ENCODE measurements at places on chromosomes 13 and 19.
A peak's percentile ranks its signal among the peaks of the same experiment; 100 is the strongest.

- no peak for DNase-seq
These were observed 53.8 kb downstream of the ZNF627 start for GRCh38 chr19:11651062-11651461.

- peak; percentile 12 for DNase-seq
These were observed 64.7 kb downstream of the DNAJC15 start for GRCh38 chr13:43088093-43088511.

GRCh38 chr19:7930765-7931164, 4.8 kb upstream of the CTXN1 start:
- no peak for DNase-seq

- no peak for DNase-seq
These were observed 138.1 kb downstream of the PTPRS start for GRCh38 chr19:5202553-5202952.

- peak; percentile 87 for DNase-seq
These were observed 28.4 kb downstream of the UBAC2 start for GRCh38 chr13:99228737-99229691.

DNA sequence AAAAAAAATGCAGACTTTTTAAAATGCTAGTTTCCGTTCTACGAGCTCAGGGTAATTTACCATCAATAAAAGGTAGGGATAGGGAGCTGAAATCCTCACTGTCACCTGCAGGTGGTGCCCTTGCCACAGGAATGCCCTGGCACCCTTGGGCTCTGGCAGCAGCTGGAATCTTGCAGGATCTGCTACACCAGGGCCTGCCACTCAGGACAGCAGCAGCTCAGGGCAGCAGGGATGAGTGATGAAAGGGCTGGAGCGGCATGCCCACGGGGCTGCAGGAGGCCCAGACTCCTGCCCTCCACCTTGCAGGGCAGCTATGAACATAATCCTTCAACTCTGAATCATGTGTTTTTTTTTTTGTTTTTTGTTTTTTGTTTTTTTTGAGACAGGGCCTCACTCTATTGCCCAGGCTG, 54.0 kb downstream of the GNG7 start:
- peak; percentile 84 for DNase-seq

GRCh38 chr13:99078017-99078771, 100.3 kb upstream of the DOCK9 start:
- DNase-seq, result no peak

GRCh38 chr19:15091918-15092753, 10.1 kb downstream of the OR1I1 start:
- peak; percentile 70 for DNase-seq

DNA sequence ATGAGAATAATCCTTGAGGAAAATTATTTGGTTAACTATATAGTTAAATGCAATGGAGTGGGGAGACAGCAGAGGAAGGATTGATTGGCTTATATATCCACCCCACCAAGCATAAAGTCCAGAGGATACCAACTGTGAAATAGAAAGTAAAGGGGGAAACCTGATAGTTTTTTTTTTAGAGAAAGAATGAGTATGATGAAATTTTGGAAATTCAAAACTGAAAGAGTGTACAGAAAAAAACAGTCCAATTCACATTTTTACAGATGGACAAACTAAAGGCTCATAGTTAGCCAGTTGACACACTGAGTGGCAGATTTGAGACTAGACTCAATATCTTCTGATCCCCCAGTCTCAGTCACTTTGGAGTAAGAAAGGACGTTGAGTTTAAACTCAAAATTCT, 51.1 kb downstream of the FNDC3A start:
- DNase-seq, result no peak

DNA sequence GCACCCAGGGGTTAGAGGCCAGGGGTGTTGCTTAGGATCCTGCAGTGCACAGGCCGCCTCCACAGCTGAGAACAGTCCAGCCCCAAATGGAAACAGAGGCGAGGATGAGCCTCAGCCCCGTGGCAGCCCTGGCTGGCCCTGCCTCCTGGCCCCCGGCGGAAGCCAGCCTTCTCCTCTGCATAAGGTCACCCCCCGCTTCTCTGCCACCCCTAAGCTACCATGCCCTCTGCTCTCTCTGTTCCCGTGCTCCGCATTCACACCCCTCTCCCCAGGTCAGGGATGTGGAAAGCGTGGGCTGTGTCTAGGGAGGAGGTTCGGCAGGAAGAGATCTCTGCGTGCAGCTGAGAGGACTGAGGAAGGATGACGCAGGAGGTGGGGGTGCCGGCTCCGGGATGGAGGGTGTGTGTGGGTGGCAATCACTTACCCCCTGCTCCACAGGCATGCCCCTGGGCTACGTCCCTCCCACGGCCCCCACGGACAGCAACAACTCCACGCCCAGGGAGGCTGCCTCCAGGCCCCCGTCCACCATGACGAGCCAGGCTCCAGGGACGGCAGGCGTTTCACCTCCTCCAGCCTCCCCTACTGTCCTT, 6.0 kb downstream of the SSC5D start:
- DNase-seq, result no peak

- peak; percentile 29 for DNase-seq
These were observed 47.3 kb upstream of the GPR183 start for GRCh38 chr13:99354371-99354951.

GRCh38 chr19:48548253-48548911, 3.6 kb upstream of the SULT2B1 start:
- DNase-seq, result no peak

GRCh38 chr13:113564331-113565023, 20.1 kb upstream of the TFDP1 start:
- DNase-seq, result no peak
